ENCODE measurements at places on chromosomes 2 and 18.

- DNase-seq = no peak
Observed at GRCh38 chr2:165434865-165435496, 34.5 kb upstream of the CSRNP3 start.

GRCh38 chr2:28391564-28392296 lies 928 bp upstream of the FOSL2 start:
- DNase-seq = peak; percentile 99

DNA sequence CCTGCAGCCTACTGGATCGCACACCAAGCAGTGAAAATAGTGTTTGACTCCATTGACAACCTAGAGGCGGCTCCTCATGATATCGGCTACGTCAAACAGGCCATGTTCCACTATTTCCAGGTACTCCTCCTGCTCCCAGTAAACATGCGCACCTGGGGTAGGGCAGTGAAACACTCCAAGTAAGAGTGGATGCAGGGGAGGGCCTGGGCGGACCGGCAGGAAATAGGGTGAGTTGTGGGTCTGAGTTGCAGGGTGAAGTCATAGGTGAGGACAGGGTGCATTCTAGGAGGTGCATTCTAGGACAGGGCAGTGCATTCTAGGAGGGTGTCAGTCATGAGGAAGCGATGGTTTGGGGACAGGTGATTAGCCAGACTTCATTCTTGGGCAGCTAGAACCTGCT lies 5.0 kb downstream of the NAGK start:
- DNase-seq = no peak

- DNase-seq = no peak
Observed at GRCh38 chr18:13145636-13146190, 72.8 kb upstream of the LDLRAD4 start.

GRCh38 chr2:151138507-151138906 lies 123.2 kb downstream of the RBM43 start:
- no peak for DNase-seq

DNA sequence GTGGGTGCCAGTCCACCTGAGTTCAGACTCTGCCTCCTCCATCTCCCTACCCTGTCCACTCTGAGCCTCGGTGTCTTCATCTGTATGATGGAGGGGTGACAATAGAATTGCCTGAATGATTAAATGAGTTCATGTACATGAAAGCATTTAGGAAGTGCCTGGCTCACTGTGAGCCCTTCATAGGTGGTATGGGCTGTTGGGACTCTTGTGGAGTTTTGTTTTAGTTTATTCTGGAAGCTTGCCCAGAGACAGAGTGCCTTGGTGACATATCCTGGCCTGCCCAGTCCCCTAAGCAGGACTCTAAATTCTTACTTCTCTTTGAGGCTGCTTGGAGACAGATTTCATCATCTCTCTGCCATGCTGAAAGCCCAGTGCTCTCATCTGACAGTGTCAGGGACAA lies 24.5 kb upstream of the GIGYF2 start:
- no peak for DNase-seq

- DNase-seq = no peak
Observed at GRCh38 chr2:127014630-127015029, 92.3 kb downstream of the BIN1 start.

GRCh38 chr2:71629273-71629672 lies 175.9 kb downstream of the DYSF start:
- DNase-seq = no peak

GRCh38 chr2:85936421-85937068 lies 47.8 kb upstream of the ST3GAL5 start:
- DNase-seq = no peak

DNA sequence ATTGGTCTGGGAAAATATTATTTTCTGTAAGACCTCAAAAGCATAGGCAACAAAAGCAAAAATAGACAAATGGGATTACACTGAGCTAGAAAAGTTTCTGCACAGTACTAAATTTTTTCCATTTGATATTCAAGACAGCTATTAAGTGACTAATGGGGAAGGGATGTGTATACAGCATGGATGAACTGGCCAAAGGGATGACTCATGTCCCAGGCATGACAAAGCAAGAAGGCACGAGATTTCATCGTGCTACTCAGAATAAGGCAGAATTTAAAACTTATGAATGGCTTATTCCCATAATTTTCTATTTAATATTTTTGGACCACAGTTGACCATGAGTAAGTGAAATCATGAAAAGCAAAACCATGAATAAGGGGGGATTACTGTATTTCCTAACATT lies 1250.1 kb upstream of the GYPC start:
- DNase-seq = no peak

DNA sequence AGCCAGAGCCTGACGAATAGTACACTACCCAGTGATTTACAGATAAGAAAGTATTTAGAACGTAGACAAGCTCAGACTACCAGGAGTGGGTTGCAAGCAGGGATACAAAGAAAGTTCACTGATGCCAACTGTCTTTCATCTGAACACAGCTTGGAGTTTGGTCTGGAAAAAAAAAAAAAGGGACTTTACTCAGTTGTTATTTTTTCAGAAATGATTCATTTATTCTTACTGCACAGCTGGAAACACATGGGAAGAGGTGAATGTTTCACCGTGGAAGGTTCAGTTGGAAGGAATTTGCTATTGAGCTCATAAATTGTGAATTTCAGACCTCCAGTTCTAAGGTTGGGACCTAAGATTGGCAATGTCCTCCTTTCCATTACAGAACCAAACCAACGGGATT lies 259.7 kb downstream of the ETAA1 start:
- DNase-seq = no peak

DNA sequence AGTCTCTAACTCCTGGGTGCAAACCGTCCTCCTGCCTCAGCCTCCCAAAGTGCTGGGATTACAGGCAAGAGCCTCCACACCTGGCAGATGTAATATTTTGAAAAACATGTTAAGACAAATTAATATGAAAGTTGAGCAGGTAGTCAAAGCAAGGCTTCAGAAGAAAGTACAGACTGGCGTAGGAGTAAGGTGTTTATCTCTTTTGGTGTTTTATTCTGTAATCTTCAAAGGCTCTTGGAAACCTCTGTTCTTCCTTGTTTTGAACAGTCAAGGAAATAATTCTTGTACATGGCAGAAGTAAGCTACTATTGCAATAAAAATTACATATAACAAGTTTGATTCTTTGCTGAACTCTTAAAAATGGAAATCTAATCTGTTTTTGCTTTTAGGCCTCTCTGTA lies 5.3 kb downstream of the RNF138 start:
- no peak for DNase-seq

DNA sequence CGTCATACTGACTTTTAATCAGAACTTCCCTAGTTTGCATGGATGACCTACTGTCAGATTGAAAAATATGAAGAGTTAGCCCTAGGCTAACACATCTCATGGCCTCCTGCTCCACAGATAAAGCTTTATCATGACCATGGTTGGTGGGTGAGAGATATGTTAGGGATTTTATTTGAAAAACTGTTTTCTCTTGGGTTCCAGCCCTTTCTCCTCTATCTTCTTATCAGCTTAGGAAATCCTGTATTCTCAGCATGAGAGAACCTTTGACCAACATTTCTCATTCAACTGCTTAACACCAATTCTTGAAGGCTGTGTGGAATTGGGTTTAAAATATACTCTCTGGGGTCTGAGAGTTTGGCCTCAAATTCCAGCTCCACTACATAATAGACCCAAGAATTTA lies 1407.0 kb upstream of the CELF4 start:
- no peak for DNase-seq

DNA sequence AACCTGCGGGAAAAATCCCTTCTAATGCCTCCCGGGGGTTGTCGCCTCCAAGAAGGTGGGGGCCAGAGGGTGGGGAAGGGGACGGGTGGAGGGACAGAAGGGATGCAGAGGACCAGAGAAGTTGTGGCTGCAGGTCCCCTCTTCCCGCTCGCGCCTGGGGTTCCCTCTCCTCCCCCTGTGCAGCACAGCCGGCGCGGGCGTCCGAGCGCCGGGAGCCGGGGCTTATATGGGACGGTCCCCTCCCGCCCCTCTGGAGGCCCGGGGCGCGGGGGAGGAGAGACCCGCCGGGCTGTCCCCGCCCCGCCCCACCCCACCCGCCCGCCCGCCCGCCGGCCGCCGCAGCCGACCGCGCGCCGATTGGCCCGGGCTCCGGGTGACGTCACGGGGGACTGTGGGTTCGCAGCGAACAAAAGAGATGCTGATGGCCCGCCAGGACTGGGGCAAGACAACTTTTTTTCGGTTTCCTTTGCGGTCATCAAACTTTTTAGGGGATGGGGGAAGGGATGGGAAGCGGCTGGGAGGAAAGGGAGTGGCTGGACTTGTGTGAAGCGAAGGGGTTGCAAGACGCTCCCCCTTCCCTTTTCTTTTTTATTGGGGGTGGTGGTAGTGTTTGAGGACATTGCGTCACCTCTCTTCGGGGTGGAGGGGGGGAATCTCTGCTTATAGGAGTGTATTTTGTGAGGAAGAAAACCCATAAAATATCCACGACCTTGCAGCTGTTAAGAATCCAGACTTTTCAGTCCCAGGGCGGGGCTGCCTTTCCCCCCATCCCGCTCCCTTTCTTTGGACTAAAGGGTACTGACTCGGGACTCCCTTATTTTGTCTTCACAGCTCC lies at the start of gene FN1:
Gene FN1, minus strand, starts transcription at position 199 of the 835 bp plus-strand sequence. CDS start 266 bp downstream, outside the sequence.
- peak; percentile 83 for DNase-seq

DNA sequence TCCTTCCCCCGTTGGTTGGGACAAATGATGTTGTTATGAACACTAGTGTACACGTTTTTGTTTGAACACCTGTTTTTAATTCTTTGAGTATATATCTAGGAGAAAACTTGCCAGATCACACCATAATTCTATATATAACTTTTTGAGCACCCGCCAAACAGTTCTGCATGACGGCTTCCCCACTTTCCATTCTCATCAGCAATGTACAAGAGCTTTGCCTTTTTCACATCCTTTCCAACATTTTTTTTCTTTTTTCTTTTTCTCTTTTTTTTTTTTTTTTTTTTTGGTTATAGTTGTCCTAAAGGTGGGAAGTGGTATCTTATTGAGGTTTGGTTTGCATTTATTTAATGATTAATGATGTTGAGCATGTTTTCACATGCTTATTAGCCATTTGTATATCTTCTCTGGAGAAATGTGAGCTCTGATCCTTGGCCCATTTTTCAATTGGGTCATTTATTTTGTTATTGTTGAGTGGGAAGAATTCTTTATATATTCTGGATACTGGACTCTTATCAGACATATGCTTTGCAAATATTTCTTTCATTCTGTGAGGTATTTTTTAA lies 86.9 kb upstream of the ZC3H15 start:
- no peak for DNase-seq

DNA sequence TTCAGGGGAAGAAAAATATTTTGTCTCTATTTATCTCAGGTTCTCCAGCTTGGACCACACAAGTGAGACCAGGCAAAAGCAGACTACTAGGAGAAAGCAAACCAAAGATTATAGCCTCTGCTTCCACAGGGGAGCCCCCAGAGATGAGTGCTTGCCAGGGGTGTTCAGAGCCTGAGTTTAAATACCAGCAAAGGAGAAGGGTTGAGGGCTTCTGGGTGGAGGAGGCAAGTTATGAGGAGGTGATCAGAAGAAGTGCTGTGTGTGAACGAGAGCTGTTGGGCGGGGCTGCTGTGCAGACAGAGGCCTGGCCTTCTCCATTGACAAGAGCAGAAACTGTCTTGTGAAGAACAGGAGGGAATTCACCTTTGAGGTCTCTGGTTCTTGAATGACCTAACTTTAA lies 32.8 kb upstream of the PXDN start:
- no peak for DNase-seq

DNA sequence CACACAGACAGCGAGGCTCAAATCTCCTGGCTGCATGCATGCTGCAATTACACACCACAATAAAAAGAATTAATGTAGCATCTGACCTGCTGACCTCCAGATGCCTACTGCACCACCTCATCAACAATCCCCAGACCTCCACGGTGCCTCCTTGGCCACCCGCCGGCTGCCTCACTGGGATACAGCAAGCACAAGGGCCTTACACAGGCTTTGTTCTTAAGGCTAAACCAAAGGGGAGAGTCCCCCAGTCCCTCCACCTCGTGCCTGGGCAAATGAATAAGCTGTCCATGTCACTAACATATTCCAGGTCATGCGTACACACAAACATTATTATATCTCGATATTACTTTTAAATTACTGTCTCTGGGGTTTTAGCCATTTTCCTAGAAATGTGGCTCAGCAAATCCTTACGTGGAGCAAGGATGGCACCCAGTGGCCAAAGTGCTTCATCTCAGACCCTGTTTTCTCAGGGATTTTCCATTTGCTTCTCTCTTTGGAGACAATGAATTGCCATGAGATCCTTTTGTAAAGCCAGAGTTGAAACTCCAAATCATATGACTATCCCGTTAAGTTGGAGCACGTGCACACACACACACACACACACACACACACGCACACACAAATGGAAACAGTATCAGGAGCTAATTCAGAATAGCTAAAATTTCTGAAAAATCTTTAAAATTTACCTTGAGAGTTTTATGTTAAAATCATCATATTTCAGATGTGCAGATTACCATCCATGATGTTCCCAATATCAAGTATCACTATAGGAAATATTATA lies 313.8 kb downstream of the PDE11A start:
- no peak for DNase-seq

DNA sequence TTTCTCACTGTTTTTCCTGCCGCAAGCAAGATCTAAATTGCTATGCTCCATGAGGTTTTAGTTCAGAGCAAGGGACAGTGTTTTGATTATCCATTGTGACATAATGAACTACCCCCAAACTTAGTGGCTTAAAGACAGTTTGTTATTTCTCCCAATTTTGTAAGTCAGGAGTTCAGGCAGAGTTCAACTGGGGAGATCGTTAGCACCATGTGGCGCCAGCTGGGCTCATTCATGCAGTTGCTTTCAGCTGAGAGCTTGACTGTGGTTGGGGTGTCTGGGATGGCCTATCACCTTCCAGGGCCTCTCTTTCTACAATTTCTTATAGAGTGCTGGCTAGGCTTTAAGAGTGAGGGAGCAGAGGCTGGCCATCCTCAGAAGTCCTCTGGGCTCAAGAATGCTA lies 382.9 kb upstream of the CELF4 start:
- DNase-seq = no peak

GRCh38 chr2:203914546-203915182 lies 21.9 kb upstream of the ICOS start:
- no peak for DNase-seq

DNA sequence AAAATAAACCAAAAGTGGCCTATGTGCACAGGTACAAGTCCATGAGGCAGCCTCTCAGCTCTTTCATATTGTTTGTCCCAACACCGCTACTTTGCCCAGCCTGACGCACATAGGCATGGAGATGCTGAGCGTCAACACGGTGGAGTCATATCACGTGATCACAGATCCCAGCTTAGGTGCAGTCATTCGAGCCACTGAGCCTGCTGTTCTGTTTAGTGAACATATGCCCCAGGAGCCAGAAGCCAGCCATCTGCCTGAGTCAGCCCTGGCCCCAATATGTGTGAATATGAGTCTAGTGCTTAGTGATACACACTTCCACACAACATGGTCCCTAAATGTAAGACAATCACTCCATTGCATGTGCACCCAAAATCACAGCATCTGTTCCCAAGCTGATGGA lies 88.2 kb upstream of the LCLAT1 start:
- no peak for DNase-seq

DNA sequence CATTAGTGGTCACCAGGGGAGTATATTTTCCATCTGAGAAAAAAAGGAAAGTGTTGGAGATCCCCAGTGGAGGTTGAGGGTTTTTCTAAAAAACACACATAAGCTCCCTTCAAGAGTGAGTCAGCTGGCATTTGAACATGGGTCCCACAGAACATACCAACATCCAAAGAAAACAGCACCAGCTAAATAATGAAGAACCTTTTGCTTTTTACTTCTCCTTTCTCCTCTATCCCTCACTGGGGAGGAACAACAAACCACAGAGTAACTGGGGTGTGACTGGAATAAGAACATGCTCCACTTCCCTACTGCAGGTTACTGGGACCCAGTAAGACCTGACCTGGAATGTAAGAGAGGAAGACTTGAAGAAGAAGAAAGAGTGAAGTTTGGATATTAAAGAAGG lies 56.5 kb upstream of the RAPH1 start:
- no peak for DNase-seq

Measured in mucosa of descending colon (tissue), 3 donors.